ENCODE measurements at places on chromosomes 12 and 14.

GRCh38 chr12:14589169-14590004 is 21.7 kb upstream of the PLBD1 start:
- DNase-seq = no peak

DNA sequence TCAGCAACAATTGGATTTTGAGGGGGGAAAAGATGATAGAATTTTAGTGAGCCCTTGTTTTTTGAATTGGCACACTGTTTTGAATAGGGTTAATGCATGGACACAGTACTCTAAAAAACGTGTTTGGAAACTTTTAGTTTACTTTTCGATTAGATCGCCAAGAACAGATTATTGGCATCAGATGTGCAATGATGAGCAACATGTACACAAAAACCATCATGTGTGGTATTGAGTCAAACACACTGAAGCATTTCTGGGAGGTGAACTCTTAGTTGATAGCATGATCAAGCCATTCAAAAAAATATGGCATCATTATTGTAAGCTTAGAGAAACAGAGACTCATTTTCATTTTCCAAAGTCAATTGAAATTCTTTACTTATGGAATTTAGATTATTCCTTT is 329.2 kb downstream of the ADAMTS20 start:
- DNase-seq = no peak

- no peak for DNase-seq
Measured at GRCh38 chr12:53726946-53727309, 324 bp downstream of the CALCOCO1 start.

DNA sequence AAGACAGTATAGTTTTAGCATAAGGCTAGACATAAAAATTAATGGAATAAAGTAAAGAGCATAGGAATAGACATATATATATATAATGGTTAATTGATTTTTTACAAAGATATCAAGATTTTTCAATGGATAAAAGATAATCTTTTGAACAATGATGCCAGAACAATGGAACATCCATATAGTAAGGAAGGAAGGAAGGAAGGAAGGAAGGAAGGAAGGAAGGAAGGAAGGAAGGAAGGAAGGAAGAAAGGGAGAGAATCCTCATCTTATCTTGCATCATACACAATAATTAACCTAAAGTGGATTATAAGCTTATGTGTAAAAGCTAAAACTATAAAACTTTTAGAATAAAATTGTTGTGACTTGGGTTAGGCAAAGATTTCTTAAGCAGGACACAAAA is 9.8 kb upstream of the NELL2 start:
- DNase-seq = no peak

DNA sequence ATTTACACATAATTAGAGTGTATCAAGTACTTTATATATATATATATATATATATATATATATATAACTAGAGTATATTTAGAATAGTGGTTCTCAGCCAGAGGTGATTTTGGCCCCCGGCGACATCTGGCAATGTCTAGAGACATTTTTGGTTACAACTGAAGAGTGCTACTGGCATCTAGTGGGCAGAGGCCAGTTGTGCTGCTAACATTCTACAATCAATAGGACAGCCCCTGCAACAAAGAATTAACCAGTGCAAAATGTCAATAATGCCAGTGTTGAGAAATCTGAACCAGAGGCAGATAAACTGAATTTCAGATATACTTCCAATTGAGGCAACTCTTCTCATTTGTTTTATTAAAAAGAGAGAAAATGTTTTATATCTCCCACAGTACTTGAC is 8.9 kb downstream of the GTF2A1 start:
- peak; percentile 26 for DNase-seq

GRCh38 chr12:90292183-90292582 is 583.5 kb upstream of the ATP2B1 start:
- no peak for DNase-seq

- no peak for DNase-seq
Measured at GRCh38 chr12:89622115-89622514, 86.5 kb downstream of the ATP2B1 start.

DNA sequence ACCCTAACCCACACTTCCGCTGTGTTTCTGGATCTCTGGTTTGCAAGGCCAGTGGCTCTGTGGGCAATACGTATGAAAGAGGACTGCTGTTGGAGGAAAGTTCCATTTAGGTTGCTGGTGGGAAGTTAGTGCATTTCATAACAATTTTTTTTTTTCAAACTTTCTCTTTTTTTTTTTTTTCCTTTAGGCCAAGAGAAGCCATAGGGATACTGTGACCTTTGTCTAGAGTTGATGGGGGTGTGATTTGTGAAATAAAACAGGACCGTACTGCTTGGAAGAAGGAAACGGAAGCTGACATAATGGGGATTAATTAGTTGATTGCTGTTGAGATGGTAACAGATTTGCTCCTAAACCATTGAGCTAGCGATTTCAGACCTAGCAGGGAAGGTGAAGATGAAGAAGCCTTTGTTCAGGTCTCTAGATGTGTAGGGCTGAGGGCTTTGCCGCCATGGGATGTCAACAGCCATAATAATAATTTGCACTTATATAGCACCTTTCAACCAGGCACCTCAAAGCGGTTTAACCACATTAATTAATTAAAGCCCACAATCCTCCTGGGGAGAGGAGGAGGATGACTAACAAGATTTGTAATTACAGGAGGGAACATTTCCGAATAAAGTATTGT is 315.3 kb downstream of the ZFP36L1 start:
- no peak for DNase-seq

DNA sequence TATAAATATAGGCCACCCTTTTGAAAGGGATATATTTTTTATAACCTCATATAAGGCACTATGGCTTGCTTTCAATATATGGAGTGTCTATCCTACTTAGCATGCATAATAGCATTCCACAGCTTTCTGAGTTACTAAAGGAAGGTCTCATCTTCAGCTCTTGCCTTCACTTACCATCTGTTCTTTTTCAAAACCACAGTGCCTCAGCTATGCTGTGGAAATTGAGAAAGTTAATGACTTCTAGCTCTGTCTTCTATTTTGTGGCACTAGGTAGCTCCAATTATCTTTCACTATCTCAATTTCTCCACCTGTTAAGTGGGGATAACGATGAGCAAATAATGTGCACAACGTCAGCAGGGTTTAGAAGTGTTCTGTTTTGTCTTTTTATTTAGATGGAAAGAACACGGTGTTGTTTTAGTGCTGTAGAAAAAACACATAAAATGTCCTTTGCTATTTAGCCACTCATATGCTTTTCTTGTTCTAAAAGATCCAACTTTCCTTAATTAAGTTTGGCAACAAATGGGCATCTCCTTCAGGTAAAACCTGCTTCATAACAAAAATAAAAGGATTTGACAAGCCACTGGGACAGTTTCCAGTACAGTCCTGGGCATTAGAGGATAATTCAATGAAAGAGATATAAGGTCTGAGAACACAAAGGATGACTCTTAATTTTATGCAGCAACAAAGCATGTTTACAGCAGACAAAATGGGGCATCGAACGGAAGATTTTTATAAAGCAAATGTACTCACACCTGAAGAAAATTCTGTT is 462.0 kb upstream of the SYT1 start:
- no peak for DNase-seq

- DNase-seq = no peak
Measured at GRCh38 chr14:104865631-104866441, 768 bp downstream of the CEP170B start.

DNA sequence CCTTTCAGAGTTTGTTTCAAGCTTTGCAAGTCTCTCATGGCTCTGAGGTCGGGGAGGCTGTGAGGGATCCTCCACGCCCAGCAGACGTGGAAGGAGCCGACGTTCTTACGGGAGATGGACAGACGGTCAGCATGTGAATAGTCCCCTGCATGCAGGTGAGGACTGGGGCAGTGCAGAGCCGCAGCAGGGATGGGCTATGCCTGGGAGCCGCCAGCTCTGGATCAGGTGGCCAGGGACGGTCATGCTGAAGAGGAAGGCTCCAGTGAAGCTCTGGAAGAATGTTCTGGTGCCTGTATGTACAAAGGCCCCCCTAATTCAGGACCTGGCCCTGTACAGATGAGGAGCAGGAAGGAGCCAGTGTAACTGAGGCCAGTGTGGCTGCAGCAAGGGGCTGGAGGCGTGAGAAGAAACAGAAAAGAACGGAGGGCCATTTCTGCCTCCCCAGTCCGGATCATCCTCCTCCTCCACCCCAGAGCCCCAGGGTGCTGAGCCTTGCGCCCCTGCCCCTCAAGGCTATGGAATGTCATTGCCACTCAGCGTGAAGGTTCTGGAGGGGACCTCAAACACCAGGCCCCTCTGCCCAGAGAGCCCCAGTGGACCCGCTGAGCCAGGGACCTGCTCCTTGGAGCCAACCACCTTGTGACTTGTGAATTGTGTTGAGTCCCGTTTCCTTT is 96.8 kb upstream of the DIO3 start:
- no peak for DNase-seq

- DNase-seq = no peak
Measured at GRCh38 chr12:109130297-109131153, 14.1 kb downstream of the ACACB start.

GRCh38 chr14:62079038-62079437 is 316.8 kb downstream of the SNAPC1 start:
- no peak for DNase-seq

DNA sequence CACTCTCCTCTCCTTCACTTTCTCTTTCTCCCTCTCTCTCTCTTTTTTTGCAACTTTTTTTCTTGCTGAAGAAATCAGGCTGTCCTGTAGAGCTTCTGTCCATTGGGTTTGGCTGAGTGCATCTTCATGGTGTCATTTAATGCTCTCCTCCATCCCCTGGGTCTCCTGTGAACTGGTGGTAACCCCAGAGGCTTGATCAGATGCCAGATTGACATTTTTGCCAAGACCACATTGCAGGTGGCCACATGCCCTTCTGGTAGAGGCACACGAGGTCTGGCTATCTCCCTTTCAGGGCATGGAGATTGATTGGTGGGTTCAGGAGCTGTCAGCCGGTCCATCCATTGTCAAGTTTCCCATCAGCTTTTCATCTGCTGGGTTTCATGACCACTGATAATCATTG is 188.3 kb upstream of the MYL2 start:
- no peak for DNase-seq

- DNase-seq = peak; percentile 43
Measured at GRCh38 chr14:61334197-61334701, 12.9 kb downstream of the PRKCH start.

DNA sequence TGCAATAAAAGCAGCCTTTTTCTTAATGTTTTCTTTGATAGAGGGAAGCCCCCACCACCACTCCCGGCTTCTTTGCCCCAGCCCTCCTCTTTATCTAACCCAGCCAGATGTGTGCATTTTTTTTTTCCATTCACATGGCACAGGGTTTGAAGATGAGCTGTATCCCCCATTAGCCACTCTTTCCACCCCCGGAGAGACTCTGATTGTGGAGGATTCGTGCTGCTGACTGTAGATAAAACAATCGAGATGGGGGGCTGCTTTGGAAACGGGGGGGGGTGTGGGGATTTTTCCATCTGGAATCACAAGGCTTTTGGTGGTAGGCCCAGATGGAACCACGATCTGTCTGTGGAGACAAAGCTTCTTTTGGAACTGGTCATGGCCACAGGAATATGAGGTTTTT is 46.2 kb upstream of the VASH1 start:
- DNase-seq = no peak

DNA sequence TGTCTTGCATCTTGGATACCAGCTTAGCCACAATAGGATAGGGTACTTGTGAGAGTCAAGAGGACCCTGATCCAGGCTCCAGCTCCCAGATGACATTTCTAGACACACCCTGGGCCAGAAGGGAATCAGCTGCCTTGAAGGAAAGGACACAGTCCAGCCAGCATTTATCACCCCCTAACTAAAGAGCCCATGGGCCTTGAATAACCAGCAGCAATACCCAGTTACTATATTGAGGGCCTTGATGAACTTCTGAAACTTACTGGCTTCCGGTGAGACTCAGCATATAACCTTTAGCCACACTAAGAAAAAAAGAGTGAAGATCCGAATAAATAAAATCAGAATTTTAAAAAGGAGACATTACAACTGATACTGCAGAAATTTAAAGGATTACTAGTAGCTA is 1135.4 kb downstream of the LRFN5 start:
- DNase-seq = no peak

GRCh38 chr12:24048446-24048845 is 99.0 kb upstream of the SOX5 start:
- no peak for DNase-seq
